ENCODE measurements at places on chromosomes 12 and 14.

DNA sequence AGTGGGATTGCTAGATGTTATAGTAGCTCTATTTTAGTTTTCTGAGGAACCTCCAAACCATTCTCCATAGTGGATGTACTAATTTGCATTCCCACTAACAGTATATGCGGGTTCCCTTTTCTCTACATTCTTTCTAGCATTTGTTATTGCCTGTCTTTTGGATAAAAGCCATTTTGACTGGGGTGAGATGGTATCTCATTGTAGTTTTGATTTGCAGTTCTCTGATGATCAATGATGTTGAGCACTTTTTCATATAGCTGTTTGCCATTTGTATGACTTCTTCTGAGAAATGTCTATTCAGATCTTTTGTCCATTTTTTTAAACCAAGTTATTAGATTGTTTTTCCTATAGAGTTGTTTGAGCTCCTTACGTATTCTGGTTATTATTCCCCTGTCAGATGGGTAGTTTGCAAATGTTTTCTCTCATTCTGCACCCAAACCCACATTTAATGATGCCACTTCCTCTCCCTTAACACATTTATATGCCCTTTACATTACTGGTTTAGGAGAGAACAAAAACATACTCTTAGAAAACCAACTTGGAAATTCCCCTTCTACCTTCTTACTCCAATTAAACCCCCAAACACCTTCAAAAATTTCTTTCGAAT is 48.2 kb downstream of the NELL2 start:
- DNase-seq: no peak

DNA sequence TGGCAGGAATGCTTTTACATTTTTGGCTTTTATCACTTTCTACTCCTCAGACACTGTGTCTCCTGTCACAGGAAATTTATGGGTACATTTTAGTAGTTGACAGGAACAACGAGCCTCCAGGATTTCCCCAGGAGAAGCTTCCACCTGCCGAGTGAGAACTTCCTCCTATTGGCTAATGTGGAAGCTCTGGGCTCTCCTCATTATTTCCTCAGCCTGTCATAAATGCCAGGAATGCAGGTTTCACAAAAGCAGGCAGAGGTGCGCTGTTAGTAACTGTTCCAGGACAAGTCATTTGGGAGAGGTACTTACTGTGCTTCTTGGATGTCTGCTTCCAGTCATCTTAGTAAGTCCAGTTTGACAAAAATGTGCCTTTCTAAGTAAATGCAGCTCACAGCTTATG is 19.1 kb upstream of the DCP1B start:
- no peak for DNase-seq

DNA sequence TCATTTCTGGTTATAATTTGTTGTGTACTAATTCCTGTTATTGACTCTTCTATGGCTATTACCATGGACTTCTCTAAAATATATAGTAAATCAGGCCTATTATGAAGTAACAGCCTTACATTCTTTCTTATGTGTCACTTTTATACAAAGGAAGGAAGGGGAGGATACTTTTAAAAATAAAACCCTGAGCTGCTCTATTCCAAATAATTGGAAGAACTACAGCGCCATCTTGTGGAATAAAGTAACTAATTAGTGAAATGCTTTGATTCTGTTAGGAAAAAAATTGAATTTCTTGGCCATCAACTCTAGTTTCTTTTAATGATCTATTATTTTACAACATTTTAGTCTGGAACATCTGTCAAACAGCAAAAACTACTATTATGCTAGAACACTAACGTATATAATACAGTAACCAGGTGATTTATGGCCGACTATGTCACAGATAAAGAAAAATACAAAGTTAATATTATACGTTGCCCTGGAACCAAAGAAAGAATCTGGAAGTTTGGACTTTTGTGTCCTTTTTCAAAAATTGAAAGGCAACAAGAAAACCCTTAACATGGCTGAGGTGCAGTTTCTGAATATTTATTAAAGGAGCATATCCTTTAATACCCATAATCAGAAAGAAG is 55.0 kb upstream of the NELL2 start:
- no peak for DNase-seq

DNA sequence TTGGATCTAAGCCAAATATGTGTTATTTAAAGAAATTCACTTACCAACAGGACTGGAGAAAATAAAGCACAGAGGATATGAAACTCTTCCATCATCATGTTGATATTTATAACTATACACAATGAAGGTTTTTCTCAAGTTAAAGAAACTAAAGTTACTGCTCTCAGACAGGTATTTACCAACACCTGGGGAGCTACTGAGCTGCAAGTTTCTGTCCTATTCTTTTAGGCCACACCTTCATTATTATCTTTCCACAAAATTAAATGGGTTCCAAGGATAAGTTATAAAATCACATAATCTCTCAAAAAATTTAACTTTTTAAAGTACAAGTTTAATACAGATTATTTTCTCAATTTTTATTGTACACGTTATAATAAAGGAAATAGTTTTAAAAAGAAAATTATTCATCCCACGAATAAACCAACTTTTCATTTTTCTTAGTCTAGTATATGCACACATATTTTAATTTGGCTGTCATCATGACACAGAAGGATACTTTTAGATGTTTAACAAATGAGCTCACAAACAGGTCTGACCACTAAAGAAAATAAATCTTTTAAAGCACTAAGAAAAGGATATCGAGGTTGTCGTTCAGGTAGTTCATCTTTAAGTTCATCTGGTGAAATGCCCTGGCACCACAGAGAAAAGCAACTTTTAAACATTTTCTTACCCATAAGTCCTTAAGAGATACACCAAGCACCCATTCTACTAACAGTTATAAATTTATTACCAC is 7.8 kb downstream of the GMFB start:
- no peak for DNase-seq

GRCh38 chr12:72075401-72075800 is 136.8 kb downstream of the TPH2 start:
- no peak for DNase-seq

GRCh38 chr12:43766291-43766690 is 7.5 kb downstream of the IRAK4 start:
- DNase-seq: no peak

DNA sequence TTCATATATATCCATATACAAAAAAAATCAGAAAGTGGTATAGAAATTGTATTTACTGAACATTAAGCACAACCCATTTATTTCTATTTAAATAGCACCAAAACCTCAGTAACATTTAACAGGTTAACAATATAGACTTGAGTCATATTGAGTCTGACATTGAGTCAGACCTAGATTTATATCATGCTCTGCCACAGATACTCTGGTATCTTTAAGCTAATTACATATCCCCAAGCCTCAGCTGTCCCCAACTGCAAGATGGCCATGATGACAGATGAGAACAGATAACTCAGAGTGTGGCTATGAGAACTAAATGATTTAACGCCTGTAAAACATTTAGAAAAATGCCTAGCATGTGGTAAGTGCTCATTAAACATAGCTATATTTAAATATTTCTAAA is 40.3 kb downstream of the IFNG start:
- no peak for DNase-seq

- DNase-seq: no peak
These were observed 248.2 kb downstream of the SLC41A2 start for GRCh38 chr12:104709692-104710435.

DNA sequence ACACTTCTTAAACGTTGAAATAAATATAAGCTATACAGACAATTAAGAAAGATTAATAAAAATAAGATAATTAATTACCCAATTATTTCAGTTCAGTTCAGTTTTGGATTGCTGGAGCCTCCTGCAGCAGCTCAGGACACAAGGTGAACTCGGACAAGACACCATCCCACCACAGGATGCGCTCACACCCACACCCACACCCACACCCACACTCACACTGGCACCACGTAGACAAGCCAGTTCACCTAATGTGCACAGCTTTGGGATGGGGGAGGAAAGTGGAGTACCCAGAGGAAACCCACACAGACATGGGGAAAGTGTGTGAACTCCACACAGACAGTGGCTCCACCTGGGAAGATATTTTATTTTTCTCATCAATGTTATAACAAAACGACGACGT is 32.1 kb downstream of the EMP1 start:
- DNase-seq: no peak

GRCh38 chr14:74444866-74445265 is 18.9 kb upstream of the SYNDIG1L start:
- no peak for DNase-seq

DNA sequence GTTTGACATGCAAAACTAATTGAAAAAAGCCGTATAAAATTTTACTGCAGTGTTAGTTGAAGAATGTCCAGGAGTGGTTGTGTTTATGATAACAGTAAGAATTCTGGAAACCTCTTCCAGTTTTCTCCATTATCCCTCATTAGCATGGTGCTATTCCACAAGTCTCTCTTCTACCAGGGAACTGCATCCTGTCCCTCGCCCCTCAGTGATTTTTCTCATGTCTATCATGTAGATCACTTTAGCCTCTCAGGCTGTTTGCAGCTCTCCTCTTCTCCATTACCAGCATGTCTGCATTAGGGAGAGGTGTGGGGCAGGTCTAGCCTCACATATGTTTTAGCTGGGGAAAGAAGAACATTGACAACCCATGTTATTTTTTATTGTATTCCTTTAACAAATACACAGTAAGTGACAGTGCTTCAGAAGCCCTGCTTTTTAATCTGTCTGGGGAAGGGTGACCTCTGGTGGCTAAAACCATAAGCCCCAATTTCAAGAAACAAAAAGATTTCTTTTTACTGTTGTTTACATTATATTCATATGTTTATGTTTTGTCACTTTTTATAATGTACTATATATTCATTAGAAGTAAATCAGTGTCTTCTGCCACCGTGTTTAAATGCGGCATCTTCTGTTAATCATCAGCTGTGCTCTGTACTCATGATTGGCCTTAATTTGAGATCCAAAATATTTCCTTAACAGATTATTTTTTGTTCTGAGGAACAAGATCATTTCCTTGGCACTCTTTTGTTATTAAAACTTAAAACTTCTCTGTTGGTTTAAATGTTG is 70.7 kb downstream of the RASSF8 start:
- no peak for DNase-seq

DNA sequence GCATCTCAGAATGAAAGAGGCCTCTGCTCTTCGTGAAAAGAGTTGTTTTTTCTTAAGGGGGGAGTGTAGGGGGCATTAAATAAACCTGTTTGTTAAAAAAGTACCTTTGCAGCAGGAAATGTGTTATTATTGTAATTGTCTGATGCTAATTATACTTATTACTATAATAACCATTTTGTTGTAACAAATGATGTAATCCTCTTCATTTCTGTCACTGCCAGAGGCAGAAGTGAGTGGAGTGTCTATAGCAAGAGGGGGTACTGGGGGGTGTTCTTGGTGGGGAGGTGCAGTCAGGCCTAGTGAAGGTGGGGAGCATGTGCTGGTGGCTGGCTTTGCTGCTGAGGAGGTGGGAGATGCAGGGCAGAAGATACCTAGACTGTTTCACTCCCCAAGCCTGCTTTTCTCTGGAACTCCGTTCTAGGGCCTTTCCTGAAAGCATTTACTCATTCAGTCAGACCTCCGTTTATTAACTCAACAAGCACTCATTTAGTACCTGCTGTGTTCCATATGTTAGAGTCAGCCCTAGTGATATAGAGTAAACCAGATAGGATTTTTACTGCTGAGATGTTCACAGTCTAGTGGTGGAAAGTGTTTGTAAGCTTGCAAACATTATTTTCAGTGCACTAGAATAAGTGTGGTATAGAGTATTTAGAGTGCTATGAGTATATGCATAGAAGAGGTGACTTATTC is 77.5 kb upstream of the CISTR start:
- DNase-seq: no peak

DNA sequence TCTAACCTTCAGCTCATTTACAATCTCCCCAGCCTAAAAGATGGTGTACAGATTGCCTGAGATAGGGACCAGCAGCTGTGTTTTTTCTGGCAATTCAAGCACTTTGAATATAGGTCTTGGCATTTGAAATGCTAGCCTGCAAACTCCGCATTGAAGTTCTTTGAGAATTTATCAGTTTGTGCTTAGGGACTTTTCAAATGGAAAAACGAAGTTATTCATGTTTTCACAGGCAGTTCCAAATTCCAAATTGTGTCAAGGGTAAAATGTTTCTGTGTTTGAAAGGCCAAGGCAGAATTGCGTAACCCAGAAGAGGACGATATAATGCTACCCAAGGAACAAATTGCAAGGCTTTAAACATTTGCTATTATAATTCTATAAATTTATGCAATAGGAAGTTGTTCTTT is 168.9 kb upstream of the RASSF8 start:
- DNase-seq: no peak

DNA sequence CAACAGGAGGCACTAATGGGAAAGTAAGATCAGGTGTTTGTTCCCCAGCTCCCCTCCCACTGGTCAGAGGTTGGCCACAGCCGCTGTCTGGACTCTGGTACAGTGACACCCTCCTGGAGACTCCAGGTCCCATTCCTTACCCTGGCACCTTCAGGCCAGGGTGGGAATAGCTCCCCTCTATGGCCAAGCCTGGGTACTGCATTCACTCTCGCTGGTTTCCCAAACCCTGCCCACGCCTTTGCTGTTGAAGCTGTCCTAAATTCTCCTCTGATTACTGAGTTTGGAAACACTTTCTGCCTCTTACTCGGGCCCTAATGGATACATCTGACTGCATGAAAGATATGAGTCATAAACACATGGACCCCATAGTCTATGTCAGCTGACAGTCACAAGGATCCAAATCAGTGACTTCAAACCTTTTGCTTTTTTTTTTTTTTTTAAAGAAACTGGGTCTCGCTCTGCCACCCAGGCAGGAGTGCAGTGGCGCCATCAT is 17.9 kb downstream of the HRK start:
- no peak for DNase-seq

DNA sequence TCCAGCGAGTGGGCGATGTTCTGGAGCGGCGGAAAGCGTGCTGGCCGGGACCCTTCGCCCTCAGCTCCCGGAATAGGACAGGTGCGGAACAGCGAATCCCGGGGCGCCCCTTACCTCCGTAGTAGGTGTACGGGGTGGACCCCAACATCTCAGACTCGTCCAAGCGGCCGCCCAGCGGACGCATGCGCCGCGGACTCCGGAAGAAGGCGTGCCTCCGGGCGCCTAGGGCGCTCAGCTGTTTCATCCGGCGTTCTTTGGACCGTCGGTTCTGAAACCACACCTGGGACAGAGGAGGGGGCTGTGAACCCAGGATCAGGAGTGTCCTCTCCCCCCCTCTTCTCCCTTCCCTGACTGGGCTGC is 4.5 kb downstream of the LHX5 start:
- no peak for DNase-seq

GRCh38 chr12:115666168-115666567 is 611.3 kb downstream of the MED13L start:
- no peak for DNase-seq

- DNase-seq: no peak
These were observed 35.4 kb upstream of the NAP1L1 start for GRCh38 chr12:76119887-76120286.

Data from activated T-helper 1 cell treated with Interleukin-2 at 50 U/mL for 16 hours (primary cell).